ENCODE measurements at places on chromosomes 4 and X. TPM values are rescaled to one million over a fixed set of nuclear protein-coding genes. Genes with fewer than 3 reads are reported as not detected.

MAGEA9 gene
- total RNA-seq = not detected

ZNF182 gene
- total RNA-seq = 9.3 TPM

- H3K36me3 ChIP-seq = no peaks in the 10 kb centered on the region
- no peak for DNase-seq
- H3K4me1 ChIP-seq = no peaks in the 10 kb centered on the region
- no peak overlapping the region for H3K27ac ChIP-seq
These were observed 79.5 kb upstream of the MAGEB10 start for GRCh38 chrX:27728291-27728690.

ADGRG2 gene
- total RNA-seq = not detected

DNA sequence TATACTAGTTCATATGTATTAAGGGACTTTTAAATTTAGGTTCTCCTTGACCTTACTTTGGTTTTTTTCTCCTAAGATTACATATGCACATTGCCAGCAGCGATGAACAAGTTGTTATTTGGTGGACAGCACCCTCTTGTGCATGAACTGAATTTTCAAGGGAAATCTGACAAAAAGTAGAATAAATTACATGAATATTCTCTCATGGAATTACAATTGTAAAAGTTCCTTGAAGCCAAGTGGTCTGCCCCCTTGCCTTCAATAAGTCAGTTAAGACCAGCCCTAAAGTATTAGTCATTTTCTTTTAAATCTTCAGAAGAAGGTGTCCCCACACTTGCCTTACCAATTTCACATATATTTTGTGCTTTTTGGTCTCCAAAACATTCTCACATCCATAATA, 30.7 kb upstream of the SMARCA5 start:
- no peak overlapping the region for H3K27ac ChIP-seq
- H3K27me3 ChIP-seq = peaks cover 4% of the 10 kb centered on the region
- H3K4me1 ChIP-seq = no peaks in the 10 kb centered on the region
- H3K36me3 ChIP-seq = no peaks in the 10 kb centered on the region
- H3K4me3 ChIP-seq = no peak overlapping the region

Data from activated naive CD4-positive, alpha-beta T cell treated with anti-CD3 and anti-CD28 coated beads for 36 hours (primary cell).